ENCODE measurements at places on chromosomes 3 and 15. TPM values are rescaled to one million over a fixed set of nuclear protein-coding genes. Genes with fewer than 3 reads are reported as not detected.

Gene GRAMD2A
- total RNA-seq: not detected

GRCh38 chr3:193938613-193939012 is 197.3 kb upstream of the HES1 start:
- no peak for DNase-seq

Gene ZIC4
- total RNA-seq: not detected

Gene CAMP
- not detected for total RNA-seq

- DNase-seq: no peak
Observed at GRCh38 chr3:8607234-8608040, 37.2 kb downstream of the SSUH2 start.

DNA sequence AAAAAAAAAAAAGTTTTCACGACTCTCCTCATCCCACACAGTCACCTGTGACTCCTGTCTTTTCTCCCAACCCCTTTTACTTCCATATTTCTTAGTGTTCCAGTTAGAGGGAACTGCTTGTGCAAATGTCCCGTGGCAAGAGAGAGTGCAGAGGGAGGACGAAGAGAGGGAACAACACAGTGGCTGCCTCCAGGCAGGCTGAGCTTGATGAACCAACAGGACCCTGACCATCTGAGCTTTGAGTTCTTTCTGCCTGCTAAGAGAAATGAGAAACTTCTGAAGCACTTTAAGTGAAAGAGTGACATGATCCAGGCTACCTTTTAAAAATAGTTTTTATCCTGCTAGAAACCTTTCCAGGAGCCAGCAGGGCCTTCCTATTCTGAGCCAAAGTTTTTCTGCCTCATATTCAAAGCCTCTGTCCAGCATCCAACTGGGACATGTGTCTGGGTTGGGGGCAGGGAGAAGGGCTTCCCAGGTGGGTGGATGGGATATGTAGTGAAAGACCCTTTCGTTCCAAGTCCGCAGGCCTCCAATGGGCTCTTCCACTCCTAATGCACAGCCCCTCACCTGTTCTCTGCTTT is 239.9 kb downstream of the OPA1 start:
- no peak for DNase-seq

- no peak for DNase-seq
Observed at GRCh38 chr3:25428789-25429335, 799 bp downstream of the RARB start.

Gene AHSG
- not detected for total RNA-seq

Gene CFAP92
- not detected for total RNA-seq

DNA sequence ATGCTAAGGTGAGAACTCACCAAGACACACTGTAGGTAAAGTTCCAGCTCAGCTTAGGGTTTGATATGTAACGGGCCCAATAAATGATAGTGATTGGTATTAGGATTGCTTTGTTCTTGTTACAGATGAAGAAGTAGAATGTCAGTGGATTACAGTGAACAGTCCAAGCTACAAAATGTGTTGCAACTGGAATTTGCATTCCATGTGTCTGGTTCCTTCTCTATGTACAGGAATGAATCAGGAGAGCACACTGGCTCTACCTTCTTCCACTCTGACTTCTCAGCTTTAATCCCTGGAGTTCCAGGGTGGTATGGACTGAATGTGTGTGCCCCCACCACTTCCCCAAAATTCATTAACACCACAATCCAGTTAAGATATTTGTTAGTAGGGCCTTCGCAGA is 730.4 kb upstream of the CFAP20DC start:
- DNase-seq: no peak

DNA sequence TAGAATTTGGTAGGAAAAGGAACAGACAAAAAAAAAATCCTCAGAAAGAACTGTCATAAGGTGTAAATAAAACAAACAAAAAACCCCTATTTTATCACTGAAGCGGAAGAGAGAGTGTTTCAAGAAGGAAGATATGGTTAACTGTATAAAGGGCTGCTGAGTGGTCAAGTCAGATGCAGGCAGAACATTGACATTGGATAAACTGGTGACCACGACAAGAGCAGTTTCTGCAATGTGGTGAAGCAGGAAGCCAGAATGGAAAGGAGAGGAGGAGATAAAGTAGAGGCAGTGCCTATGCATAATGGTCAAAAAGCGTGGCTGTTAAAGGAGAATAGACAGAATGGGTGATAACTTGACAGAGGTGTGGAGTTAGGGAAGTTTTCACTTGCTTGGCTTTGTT is 75.3 kb downstream of the CYP19A1 start:
- no peak for DNase-seq

GRCh38 chr15:69723404-69724096 is 270.9 kb downstream of the RPLP1 start:
- DNase-seq: no peak

DNA sequence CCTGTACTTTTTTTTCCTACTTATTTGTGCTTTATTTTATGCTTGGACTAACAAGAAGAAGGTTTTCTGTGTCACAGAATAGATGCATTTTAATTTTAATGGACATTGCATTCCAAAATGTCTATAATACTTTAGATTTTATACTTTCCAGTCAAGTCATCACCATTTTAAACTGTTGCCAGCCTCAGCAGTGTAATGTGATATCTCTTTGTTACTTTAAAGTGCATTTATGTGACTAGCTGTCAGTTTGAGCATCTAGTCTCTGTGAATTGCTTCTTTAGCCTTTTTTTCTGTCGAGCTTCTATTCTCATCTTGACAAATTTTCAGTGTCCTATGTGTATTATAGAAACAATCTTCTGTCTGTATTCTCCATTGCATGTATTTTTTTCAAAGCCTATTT is 511.4 kb upstream of the CBLB start:
- DNase-seq: no peak

- no peak for DNase-seq
Observed at GRCh38 chr3:170244576-170244975, 22.4 kb downstream of the PRKCI start.

GRCh38 chr3:77025471-77025870 is 14.4 kb upstream of the ROBO2 start:
- no peak for DNase-seq

All from SJSA1 (cell line).